ENCODE measurements at places on chromosomes 4 and X.

- no peak for DNase-seq
Measured at GRCh38 chrX:111407948-111408347, 4.0 kb downstream of the DCX start.

DNA sequence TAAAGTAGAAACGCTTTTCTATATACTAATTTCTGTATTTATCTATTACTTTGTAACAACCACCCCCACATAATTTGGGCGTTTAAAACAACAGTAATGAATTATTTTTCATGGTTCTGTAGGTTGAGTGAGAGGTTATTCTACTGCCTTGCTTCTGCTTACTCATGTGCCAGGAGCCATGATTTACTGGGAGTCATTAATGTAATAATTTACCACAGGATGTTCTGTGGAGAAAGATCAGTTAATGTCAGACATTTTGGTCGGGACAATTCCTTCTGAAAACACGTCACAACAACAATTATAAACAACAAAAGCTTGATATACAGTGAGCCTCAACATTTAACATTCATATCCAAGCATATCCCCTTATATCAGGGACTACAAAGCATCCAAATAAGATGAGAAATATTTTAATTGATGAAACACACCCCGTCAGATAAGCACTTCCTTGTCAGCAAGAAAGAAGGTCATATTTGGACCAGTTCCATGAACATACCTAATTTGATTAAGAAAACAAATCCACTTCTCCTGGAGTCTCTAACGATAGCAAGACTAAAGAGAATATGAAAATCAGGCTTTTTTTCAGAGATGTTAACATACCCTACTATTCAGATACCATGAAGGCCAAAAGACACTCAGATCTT lies 238.5 kb downstream of the PRDM5 start:
- DNase-seq, result no peak

DNA sequence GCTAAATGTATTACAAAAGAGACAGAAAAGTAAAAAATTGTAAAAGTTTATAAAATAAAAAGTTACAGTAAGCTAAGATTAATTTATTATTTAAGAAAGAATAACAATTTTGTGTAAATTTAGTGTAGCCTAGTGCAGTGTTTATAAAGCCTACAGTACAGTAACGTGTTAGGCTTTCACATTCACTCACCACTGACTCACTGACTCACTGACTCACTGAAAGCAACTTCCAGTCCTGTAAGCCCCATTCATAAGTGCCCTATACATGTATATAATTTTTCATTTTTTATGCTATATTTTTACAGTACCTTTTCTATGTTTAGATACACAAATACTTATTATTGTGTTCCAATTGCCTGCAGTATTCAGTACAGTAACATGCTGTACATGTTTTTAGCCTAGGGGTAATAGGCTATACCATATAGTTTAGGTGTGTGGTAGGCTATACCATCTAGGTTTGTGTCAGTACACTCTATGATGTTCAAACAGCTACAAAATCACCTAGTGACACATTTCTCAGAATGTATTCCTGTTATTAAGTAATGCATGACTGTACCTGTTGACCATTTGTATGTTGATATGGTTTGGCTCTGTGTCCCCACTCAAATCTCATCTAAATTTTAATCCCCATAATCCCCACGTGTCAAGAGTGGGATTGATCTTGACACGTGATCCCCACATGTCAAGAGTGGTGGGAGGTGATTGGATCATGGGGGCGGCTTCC lies 57.9 kb downstream of the CFAP299 start:
- DNase-seq, result no peak

- peak; percentile 9 for DNase-seq
Measured at GRCh38 chrX:118115953-118116712, 477 bp downstream of the KLHL13 start.

DNA sequence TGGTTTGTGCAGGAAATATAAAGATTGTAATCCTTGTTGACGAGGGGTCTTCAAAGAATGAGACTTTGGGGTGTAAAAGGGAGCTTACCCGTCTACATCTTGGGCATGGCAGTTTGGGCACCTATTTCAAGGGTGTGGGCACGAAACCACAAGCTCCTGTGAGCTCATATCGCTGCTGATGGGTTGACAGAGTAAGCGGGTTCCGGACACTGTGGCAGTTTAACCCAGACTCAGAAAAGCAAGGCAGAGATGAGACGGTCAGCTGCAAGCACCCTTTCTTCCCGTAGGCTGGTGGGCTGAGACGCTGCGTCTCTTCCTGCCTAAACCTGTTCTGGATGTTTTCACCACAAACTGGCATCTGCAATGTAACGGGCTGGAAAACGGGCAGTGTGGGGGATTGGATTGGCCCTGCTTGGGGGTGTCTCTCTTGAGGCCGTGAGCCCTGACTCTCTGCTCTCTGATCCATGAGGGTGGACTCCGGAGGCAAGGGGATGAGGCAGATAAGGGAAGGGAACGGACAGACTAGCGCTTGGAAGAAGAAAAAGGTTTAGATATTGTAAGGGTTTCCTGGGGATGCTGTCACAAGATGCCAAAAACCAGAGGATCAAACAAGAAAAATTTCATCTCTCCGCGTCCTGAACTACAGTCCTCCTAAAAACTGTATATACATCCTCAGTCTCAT lies 237.5 kb downstream of the SHOX start:
- DNase-seq, result no peak

- no peak for DNase-seq
Measured at GRCh38 chr4:146637621-146638332, 916 bp upstream of the POU4F2 start.

- DNase-seq, result peak; percentile 14
Measured at GRCh38 chr4:82561786-82562563, at the start of gene TMEM150C. TSS of gene TMEM150C (minus strand) at chr4:82561988. CDS start at chr4:82504657, 57,331 bp downstream.

- DNase-seq, result no peak
Measured at GRCh38 chr4:910366-911091, 21.6 kb downstream of the GAK start.

- no peak for DNase-seq
Measured at GRCh38 chr4:79489506-79489905, 81.5 kb upstream of the GK2 start.

- no peak for DNase-seq
Measured at GRCh38 chr4:85024671-85025070, 58.2 kb upstream of the WDFY3 start.

- DNase-seq, result no peak
Measured at GRCh38 chr4:39285853-39286252, 80.3 kb downstream of the RFC1 start.

- no peak for DNase-seq
Measured at GRCh38 chr4:15653420-15653819, 1.7 kb downstream of the FBXL5 start.

GRCh38 chrX:150312931-150313330 lies 50.2 kb upstream of the MAMLD1 start:
- no peak for DNase-seq

GRCh38 chr4:96136056-96136455 lies 296.2 kb downstream of the PDHA2 start:
- DNase-seq, result no peak

GRCh38 chrX:118637997-118638396 lies 89.4 kb upstream of the IL13RA1 start:
- DNase-seq, result no peak

DNA sequence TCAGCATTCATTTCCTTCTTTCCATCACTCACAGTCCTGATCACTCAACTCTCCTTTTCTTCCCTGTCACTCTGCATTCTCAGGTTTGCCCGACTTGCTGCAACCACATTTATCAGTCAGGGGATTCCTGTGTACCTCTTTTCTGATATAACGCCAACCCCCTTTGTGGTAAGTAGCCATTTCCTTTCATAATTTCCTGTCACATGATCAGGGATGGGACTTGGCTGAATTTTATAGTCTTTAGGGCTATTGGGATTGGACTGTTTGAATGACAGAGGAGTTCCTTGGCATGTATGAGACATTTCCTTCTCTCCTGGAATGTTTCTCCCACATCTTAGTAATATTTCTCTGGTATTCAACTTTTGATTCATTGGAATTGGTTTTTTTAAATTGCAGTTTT lies 11.0 kb downstream of the PGM2 start:
- DNase-seq, result no peak

GRCh38 chr4:180281724-180282123 lies 1961.5 kb upstream of the TENM3 start:
- DNase-seq, result no peak

GRCh38 chr4:79178760-79179159 lies 147.1 kb downstream of the NAA11 start:
- no peak for DNase-seq

DNA sequence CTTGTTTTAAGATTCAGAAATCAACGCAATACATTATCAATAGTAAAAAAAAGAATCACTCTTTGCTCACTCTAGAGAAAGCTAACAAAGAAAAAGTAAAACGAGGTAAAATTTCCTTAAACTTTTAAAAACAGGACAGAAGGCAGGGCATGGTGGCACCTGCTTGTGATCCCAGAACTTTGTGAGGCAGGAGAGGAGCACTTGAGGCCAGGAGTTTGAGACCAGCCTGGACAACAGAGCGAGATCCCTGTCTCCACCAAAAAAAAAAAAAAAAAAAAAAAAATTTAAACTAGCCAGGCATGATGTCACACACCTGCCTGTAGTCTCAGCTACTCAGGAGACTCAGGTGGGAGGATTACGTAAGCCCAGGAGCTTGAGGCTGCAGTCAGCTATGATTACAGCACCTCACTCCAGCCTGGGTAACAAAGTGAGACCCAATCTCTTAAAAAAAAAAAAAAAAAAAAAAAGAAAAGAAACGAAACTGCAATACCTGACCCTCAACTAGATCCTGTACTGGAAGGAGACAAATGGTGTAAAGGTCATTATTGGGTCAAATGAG lies 3.5 kb downstream of the CCNI start:
- peak; percentile 19 for DNase-seq

- no peak for DNase-seq
Measured at GRCh38 chrX:33062041-33062440, 149.3 kb downstream of the DMD start.

- peak; percentile 21 for DNase-seq
Measured at GRCh38 chr4:53015681-53016080, 153.6 kb downstream of the RASL11B start.

- DNase-seq, result no peak
Measured at GRCh38 chr4:67522851-67523671, 22.2 kb downstream of the CENPC start.

- no peak for DNase-seq
Measured at GRCh38 chr4:102263024-102263787, 82.1 kb downstream of the SLC39A8 start.

- DNase-seq, result no peak
Measured at GRCh38 chr4:58209001-58209400, 1098.8 kb upstream of the IGFBP7 start.

DNA sequence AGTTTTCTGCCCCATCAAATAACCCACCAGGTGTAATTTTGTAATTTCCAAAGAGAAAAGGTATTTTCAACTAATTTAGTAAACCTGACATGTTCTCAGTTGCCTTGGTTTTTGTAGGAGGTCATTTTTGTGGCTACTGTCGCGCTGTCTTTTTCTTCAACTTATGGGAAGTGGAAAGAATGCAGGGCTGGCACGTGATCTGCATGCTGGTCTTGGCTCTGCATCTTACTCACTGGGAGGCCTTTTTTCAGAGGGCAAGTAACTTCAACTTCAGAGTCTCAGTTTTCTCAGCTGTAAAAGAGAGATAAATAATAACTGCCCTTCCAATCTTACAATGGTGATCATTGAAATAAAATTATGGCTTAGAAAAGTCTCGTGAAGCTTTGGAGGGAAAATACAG lies 109.9 kb upstream of the SMIM10 start:
- no peak for DNase-seq

GRCh38 chrX:16745659-16746058 lies 26.2 kb downstream of the SYAP1 start:
- DNase-seq, result no peak

- DNase-seq, result no peak
Measured at GRCh38 chr4:40548256-40548655, 81.4 kb downstream of the RBM47 start.

DNA sequence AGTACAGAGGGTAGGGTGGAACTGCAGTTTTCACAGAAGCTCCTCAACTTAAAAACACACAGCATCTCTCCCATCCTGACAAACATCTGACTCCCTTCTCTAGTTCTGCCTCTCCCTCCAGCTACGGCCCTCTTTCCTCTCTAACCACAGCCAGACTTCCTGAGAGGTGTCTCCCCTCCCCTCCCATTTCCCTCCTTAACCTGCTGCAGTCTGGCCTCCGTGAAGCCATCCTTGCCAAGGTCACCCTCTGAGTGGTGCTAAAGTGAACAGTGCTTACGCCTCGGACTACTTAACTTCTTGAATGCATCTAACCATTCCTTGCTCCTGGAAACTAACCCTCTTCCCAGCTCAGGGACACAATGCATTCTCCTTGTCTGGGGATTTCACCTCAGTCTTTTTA lies 53.3 kb downstream of the RTL5 start:
- no peak for DNase-seq

DNA sequence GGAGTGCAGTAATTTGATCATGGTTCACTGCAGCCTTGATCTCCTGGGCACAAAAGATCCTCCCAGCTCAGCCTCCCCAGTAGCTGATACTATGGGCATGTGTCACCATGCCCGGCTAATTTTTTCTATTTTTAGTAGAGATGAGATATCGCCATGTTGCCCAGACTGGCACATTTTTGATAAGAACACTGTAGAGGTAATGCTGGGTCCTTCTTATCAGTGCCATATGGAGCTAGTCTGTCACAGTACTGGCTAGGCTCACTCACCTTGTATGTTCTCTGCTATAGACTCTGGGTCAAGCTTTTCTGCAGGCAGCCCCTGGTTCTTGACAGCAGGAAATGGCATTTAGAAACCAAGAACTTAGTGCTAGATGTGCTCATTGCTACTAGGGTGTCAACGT lies 53.9 kb downstream of the BCOR start:
- DNase-seq, result no peak

GRCh38 chr4:174427571-174428140 lies 94.6 kb downstream of the HPGD start:
- no peak for DNase-seq

GRCh38 chr4:99934891-99935290 lies 11.5 kb downstream of the DNAJB14 start:
- DNase-seq, result no peak

- no peak for DNase-seq
Measured at GRCh38 chr4:101981756-101982155, 191.2 kb downstream of the BANK1 start.

- no peak for DNase-seq
Measured at GRCh38 chr4:101103381-101104142, 243.8 kb downstream of the PPP3CA start.

GRCh38 chr4:186813377-186814068 lies 89.9 kb upstream of the FAT1 start:
- no peak for DNase-seq

- peak; percentile 27 for DNase-seq
Measured at GRCh38 chrX:154096140-154097002, 1.1 kb downstream of the MECP2 start.

- DNase-seq, result no peak
Measured at GRCh38 chr4:11152684-11153083, 276.0 kb downstream of the HS3ST1 start.

DNA sequence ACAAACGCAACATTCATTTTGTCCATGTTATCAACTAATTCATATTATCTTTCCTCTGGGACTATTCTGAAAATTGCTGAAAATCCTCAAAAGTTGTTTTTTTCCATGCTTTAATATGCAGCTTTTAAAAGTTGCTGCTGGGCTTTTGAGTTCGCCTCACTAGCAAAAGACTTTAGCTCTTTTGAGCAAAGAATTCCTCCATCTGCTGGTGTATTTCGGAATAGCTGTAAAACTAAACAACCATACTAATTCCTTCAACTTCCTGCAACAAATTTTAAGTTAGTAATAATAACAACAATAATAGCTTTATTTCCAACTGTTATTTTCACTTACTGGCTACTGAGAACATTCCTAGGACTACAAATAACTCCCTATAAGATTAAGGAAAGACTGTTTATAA lies 124.5 kb upstream of the PLAC1 start:
- DNase-seq, result no peak

All from stimulated activated naive CD8-positive, alpha-beta T cell treated with anti-CD3 and anti-CD28 coated beads, Interleukin-15, Interleukin-2, amounts not matched to agents 100 U/mL and 50 U/mL, for 24 hours (primary cell).